ENCODE measurements at places on chromosomes 5 and 9.
A peak's percentile ranks its signal among the peaks of the same experiment; 100 is the strongest.

GRCh38 chr5:66807743-66808142 is 211.6 kb downstream of the MAST4 start:
- peak; percentile 77 for DNase-seq

DNA sequence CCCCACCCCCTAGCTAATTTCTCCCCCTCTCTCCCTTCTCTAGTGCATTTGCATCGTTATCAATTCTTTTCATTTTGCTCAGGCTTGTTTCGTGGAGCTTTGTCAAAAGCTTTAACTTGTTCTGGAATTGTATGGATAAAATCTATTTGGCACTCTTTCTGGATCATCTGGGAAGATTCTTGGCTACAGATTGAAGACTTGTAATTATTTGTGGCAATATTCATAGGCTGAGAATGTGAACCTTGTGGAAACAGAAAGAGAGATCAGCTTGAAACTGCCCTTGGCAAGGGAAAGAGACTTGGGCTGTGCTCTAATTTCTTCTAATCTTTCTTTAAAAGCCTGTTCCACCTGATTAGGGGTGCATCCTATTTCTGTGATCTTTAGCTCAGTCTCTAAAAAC is 340.6 kb upstream of the DAB2 start:
- DNase-seq: peak; percentile 55

DNA sequence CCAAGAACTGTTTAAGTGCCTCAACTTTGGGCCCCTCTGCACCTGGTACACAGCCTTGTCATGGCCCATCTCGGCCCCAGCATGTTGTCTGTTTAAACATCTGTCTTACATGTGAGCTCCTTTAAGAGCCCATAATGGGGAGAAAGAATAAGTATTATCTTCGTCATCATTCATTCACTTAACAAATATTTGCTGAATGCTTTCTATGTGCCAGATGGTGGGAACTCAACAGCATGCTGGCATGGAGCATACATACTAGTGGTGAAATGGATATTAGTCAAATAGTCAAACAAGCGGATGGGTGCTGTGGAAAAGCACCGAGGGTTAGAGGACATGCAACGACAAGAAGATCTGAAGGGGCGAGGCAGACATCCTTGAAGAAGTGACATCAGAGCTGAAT is 54.5 kb downstream of the GABBR2 start:
- peak; percentile 27 for DNase-seq

DNA sequence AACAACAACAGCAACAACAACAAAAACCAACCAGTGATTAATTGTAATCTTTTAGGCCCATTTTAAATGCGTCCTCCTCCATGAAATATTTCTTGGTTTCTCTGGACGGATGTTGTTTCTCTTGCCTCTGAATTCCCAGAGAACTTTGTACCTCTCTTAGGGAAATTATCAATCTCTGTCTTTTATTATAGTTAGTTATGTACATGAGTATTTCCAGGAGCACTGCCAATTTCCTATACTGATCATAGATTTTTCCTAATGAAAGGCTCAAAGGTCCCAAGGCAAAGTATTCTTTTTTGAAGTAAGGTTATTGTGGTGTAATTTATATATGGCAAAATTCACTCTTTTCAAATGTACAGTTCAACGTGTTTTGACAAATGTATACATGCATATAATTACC is 20.4 kb upstream of the PALM2AKAP2 start:
- DNase-seq: no peak

DNA sequence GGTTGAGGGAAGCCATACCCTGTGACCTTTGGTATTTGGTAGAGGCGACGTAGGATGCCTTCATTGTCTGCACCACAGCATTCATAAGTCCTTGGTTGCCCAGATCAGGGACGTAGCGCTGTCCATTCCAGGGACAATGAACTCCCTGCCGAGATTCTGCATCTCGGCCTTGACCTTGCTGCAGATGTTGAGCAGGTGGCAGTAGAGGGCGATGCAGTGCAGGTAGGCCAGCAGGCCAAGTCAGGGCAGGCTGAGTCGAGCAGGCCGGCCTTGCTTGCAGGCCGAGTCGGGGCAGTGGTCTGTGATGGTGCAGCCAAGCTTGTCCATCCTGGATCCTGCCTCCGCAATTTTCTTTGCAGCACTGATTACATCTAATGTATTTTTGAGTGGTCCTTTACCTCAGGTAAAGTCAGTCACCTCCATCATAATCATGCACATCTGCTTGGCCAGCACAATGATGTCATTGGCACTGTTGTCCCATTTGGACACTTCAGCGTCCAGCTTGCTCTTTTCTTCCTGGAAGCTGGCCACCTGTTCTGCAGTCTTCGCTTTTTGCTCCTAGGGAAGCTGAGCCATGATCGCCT is 93.4 kb upstream of the CCDC112 start:
- no peak for DNase-seq

GRCh38 chr9:128161215-128161902 is 1.3 kb downstream of the BBLN start:
- peak; percentile 6 for DNase-seq

DNA sequence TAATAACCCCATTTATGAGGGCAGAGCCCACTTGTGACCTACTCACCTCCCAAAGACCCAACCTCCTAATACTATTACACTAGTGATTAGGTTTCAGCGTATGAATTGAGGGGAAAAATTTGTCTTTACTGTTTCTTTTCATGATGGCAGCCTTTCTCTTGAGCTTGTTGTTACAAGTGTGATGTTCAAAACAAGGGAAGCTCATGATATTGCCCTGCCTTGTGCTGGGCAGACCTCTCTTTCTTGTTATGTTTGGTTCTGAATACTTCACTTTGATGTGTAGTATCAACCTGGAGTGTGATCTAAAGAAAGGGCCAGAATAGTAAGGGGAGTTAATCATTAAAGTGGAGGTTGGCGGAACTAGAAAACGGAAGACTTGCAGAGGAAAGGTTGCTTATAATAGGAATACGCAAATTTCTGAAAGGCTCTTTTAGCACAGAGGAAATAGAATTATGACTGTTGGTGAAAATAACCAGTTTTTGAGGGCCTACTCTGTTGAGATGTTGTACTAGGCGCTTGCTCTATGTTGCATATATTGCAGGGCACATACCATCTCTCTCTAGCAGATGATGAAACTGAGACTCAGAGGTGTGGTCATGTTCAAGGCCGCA is 68.2 kb downstream of the MELK start:
- no peak for DNase-seq

All from cardiac fibroblast (primary cell).